ENCODE measurements at places on chromosomes 3 and 15.

DNA sequence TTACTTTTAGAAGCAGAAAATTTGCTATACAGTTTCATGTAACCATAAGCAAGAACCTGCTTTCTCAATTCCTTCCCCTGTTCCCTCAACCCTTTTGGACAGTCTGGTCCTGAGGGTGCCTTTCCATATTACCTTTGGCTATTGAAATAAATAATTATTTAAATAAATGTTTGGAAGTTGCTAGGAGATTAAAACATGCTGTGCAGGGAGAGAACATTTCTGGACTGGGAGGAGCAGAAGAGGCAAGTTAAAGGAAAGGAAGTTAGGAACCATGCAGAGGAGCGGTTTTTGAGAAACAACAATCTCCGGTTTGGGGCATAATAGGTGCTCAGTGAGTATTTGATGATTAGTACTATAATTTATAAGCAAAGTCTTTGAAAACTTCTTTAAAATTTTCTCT, 41.8 kb downstream of the ZNF609 start:
- DNase-seq: no peak

- peak; percentile 12 for DNase-seq
Observed at GRCh38 chr3:8768364-8769087, 887 bp downstream of the OXTR start.

GRCh38 chr3:97021778-97022177, 207.4 kb downstream of the EPHA6 start:
- DNase-seq: no peak

DNA sequence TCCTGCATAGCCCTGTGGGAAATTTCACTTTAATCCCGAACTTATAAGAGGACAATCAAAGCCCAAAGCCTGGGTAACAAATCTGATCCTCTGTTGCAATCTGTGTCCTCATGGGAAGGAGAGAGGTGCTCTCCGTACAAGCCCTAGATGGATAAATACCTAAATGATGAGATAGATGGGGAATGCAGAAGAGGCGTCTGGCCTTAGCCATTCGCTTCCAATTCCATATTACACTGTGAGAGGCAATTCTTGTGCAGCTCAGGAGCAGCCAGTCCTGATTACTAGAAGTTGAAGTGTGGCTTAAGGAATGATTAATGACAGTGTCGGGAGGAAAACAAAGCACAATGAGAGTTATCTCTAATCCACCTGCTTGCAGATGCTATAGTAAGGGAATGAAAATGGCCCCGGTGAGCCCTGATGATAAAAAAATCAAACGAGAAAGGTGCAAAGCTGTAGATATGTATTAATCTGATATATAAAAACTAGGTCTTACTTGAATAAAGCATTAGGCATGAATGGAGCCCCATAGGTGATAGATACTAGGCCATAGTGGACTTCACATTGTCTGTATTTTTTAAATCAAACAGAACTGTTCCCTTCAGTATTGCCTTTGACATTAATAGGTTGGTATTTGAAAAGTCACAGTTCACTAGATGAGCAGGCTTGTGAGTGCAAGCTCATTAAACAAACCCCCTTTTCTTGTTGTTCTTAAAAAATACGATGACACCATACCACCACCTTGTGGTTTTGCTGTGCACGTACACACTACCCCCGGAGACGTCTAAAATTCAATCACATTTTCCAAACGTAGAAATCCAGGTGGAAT, 54.2 kb upstream of the TMCO5A start:
- DNase-seq: peak; percentile 36

GRCh38 chr15:100192097-100193080, 149.4 kb downstream of the ADAMTS17 start:
- DNase-seq: no peak

- no peak for DNase-seq
Observed at GRCh38 chr3:195956577-195956976, 48.2 kb upstream of the TNK2 start.

GRCh38 chr3:193594946-193595689, 2.1 kb downstream of the OPA1 start:
- no peak for DNase-seq

GRCh38 chr15:74868059-74868458, 5.1 kb downstream of the SCAMP2 start:
- DNase-seq: peak; percentile 93

DNA sequence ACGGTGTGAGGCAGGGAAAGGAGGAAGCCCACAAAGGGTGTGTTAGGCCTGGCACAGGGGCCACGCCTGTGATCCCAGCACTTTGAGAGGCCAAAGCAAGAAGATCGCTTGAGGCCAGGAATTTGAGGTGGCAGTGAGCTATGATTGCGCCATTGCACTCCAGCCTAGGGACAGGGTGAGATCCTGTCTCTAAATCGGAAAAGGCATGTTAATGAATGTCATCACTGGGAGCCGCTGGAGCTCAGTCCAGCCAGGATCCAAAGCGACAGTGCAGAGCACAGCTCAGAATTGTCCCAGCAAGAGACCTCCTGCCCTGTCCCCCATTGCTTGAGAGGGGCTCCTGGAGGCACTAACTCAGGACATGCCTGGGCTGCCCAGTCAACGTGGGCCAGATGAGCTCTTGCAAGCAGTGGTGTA, 15.0 kb upstream of the FBLN2 start:
- no peak for DNase-seq

GRCh38 chr3:16308727-16309126, 43.7 kb downstream of the OXNAD1 start:
- no peak for DNase-seq

GRCh38 chr3:142647856-142648255, 51.7 kb downstream of the PLS1 start:
- no peak for DNase-seq

DNA sequence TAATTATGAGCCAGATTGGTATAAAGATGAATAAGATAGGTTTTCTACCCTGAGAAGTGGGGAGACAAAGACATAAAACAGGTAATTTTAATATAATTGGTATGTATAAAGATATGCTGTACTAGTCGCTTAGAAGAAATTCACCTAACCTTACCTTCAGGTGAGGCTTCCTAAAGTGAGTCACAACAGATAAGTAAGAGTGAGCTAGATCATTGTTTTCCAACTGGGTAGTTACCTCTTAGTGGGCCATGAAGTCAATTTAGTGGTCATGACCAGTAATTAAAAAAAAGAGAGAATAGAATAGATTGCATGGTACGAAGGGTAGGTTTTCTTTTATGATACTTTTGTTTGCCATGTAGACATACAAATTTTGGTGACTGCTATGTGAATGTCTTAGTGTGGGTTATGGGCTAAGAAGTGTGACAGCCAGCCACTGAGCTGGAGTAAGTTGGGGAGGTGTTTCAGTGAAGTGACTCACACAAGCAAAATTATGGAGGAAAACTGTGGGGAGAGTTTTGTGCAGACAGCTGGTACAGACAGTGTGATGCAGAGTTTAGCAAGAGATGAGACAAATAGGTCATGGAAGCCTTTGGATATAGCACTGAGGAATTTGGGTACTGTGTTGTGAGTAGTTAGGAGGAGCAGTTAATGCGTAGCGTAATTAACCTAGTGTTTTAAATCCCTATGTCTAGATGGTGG, 8.2 kb downstream of the TRNT1 start:
- no peak for DNase-seq

DNA sequence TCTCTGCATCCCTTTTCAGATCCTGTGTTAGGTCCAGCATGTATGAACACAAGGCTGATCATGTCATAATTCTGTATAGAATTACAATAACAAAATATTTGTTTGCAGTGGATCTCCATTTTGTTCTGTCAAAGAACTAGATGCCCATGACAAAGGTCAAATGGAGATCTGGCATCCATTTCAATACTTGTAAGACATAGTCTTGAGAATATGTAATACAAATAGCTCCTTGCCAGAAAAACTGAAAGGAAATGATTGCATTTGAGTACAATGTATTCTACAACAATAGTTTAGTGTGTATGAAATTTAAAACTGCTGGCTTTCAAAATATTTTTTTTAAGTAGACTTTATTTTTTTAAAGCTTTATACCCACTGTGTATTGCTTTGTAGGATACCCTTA, 101.1 kb downstream of the CMSS1 start:
- DNase-seq: no peak

- DNase-seq: peak; percentile 31
Observed at GRCh38 chr15:57213862-57214261, 162.4 kb upstream of the CGNL1 start.

GRCh38 chr3:135868801-135869200, 96.7 kb upstream of the PPP2R3A start:
- no peak for DNase-seq

DNA sequence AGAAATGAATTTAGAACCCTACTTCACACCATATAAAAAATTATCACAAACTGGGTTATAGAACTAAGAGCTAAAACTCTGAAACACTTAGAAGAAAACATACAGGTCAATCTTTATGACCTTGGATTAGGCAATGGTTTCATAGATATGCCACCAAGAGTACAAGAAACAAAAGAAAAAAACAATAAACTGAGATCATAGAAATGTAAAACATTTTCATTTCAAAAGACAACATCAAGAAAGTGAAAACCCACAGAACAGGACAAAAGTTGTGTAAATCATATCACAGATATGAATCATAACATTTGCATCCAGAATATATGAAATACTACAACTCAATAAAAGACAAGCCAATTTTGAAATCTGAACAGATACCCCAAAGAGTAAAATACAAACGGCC, 72.4 kb downstream of the TBL1XR1 start:
- no peak for DNase-seq

GRCh38 chr3:36891701-36892160, 53.1 kb downstream of the TRANK1 start:
- no peak for DNase-seq

GRCh38 chr3:150503402-150504099, 42.7 kb downstream of the SERP1 start:
- no peak for DNase-seq

DNA sequence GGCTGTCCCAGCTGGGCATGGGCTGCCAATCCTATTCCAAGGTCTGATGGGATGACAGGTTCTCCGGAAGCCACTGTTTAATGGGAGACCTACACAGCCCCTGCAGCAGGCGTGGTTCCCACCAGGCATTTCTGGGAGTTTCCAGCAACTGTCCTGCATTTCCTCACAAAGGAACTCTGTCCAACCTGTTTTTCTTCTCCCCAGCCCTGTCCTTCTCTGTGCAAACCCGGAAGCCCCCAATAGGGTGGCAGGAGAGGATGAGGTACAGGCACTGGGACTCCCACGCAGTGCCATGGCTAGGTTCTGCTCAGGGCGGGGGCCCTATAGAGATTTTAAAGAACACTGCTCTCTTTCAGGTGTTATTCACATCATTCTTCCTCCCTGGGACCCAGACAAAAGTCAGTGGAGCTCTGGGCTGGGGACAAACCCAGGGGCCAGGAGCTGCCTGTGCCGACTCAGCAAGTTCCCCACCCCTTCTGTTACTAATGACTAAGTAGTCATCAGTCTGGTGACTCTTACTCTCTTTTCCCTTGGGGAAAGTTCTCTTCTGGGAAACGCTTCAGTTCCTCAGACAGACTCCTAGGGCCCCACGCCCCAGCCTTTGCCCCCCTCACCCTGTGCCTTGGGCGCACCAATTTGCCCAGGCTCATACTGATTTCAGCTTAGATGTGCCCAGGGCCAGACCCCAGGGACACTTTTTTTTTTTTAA, 97.7 kb downstream of the CD47 start:
- peak; percentile 94 for DNase-seq

DNA sequence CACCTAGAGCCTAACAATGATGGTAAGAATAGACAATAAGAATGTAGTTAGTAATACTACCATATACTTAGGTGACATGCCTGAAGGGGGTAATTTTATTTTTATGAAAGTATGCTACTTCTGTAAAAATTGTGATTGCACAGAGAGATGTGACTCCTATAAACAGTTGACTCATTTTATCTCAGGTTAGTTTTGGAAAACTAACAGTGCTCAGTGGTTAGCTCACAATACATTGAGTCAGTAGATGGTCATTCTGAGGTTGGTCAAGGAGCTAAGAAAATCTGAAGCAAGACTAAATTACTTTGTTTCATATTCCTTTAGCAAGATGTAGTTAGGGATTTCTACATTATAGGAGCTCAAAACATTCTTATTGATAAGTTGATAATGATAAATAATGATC, 271.0 kb downstream of the EDEM1 start:
- peak; percentile 66 for DNase-seq

- DNase-seq: no peak
Observed at GRCh38 chr3:66010348-66010738, 28.4 kb downstream of the MAGI1 start.

GRCh38 chr3:48400824-48401433, 28.9 kb downstream of the FBXW12 start:
- peak; percentile 71 for DNase-seq

GRCh38 chr3:185549651-185550111, 2.7 kb downstream of the LIPH start:
- DNase-seq: no peak

DNA sequence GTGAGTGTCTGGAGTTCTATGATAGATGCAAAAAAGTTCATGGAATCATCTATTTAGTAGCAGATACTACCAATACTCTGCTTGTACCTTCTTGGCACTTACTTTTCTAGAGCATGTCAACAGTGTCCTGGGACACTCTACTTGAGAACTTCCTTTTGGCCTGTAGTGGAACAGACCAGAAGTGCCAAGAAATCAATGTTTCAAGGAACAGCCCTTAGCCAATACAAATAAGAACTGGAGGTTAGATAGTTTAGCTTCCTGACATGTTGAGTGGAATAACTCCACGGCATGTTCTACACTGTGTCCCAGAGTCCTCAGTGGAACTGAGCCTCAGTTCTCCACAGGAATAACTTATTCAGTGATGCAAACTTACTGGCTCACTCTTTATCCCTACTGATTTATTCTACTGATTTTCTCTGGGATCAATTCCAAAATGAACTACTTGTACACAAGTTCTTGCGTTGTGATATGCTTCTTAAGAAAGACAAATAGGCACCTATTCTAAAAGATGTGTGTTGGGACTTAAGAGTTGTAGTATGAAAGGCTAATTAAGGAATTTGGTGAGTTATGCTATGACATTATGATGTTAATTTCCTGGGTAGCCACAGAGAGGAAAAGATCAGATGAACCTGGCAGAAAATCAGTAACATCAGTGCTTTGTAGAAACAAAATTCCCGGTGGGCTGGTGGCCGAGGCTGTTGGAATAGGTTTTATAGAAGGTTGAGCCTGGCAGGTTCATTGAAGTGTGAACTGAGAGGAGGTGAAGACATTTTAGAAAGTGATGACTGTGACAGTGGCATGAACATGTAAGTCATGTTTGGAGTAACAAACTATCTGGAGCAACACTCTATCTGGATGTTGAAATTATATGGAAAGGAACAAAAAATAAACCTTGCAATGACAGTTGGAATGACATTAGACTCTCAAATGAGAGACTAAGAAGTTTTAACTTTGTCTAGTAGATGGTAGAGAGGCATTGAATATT, 101.8 kb upstream of the RBMS3 start:
- no peak for DNase-seq

DNA sequence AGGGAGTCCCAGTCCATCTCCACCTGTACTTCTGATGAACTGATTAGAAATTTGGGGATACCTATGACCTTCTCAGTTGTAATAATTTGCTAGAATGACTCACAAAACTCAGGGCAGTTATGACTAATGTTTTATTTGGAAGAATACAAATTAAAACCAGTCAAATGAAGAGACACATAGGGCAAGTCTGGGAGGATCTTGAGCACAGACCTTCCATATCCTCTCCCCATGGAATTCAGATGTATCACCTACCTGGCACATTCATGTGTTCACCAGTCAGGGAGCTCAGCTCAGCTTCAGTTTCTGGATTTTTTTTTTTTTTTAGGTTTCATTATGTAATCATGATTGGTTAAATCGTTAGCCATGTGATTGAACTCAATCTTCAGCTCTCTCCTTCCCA, 247.7 kb downstream of the VGLL3 start:
- DNase-seq: no peak

- DNase-seq: no peak
Observed at GRCh38 chr3:64462203-64462602, 225.6 kb downstream of the ADAMTS9 start.

GRCh38 chr3:109985943-109986555, 648.7 kb upstream of the DPPA4 start:
- no peak for DNase-seq

- DNase-seq: peak; percentile 6
Observed at GRCh38 chr3:168250415-168250861, 154.7 kb upstream of the GOLIM4 start.

Measured in suppressor macrophage treated with lipopolysaccharide for 4 hours (primary cell).